ENCODE measurements at places on chromosomes 1 and 21.

DNA sequence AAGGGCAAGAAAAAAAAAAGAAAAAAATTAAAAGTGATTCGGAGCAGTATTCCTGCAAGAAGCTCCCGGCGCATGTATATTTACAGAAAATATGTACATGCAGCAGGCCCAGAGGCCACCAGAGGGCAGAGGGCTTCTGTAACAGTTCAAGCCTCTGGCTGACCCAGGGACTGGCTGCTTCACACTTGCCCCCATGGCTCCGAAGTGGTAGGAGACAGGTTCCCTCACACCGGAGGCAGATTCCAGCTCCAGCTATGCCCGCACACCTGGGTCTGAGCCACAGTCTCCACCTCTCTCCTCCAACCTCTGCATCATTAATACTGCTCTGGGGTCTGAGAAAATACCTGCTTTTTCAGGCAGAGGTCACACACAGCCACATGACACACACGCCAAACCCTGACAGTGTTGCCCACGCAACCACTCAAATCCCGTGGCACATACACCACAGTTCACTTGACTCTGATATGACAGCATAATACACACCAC, 2.2 kb upstream of the ARHGAP30 start:
- peak; percentile 49 for DNase-seq

GRCh38 chr1:225338545-225338944, 89.3 kb downstream of the LBR start:
- peak; percentile 10 for DNase-seq

- peak; percentile 93 for DNase-seq
Measured at GRCh38 chr1:59061876-59062275, 235.0 kb upstream of the FGGY start.

DNA sequence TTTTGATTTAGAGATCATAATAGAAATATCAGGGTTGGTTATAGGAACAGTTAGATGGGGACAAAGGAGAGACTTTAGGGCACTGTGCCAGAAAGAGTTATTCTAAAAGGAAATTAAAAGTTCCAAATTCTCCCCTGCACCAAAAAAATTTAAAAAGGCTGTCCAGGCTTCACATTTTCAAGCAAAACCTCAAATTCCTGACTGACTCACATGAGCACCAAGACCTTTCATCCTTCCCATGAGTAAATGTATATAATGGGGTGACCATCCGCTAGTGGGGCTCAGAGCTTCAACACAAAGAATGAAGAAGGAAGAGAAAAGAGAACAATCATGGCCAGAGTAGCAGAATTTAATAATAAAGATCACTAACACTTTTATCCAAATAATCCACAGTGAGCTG, 131.6 kb upstream of the MROH9 start:
- peak; percentile 48 for DNase-seq

DNA sequence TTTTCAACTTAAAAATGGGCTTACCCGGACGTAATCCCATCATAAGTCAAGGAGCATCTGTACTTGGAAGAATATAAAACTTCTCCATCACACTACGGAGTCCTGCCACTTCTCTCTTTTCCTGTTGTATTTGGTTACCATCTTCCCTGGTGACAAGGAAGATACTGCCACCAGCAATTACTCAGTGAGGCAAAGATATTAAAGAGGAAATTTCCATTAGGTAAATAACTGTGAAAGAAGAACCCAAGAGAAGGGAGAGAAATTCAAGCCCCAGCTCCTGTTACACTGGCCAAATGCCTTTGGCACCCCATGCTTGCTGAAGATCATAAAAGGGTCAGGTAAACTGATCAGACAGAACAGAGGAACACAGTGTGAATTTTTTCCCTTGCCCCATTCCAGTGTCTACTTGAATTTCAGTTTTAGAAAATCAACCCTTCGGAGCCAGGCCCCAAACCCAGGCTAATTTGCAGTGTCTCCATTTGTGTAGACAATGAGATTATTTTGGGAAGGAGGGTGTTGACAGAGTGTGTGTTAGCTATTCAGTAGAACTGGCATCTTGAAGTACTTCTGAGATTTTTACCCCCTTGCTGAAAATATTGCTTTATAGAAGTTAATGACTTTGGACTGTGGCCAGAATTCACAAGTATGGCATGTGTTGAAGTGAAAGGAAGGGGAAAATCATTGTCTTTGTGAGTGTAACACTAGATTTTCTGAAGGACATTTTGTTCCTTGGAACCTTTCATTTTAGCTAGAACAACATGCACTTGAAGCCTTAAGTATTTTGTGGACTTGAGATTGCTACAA, 167.1 kb downstream of the DHRS3 start:
- DNase-seq = no peak

DNA sequence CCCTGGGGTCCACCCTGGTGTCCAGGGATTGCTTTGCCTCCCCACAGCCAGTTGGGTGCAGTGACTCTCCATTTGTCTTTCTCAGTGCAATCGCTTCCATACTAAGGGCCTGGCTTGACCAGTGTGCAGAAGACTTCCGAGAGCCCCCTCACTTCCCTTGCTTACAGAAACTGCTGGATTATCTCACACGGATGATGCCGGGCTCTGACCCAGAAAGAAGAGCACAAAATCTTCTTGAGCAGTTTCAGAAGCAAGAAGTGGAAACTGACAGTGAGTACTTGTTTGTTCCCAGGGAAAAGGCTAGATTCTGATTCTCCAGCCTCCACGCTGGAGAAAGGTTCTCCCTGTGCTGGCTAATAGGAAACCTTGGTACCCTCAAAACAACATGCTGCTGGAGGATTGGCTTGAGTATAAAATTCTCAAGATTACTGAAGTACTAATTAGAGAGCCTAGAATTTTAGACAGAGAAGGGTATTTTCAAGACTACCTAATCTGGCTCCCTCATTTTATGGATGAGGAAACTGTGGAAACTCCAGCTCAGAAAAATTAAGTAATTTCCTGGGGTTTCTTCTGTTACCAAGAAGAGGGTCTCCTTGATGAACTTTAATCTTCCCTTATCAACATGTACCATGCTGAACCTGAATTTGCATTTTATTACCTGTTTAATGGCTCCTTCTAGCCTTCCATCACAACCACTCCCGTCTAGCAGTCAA, 75.8 kb downstream of the RGL1 start:
- no peak for DNase-seq

GRCh38 chr21:38954588-38955004, 148.9 kb downstream of the ETS2 start:
- no peak for DNase-seq

- peak; percentile 92 for DNase-seq
Measured at GRCh38 chr1:226664413-226665101, 74.5 kb downstream of the ITPKB start.

- DNase-seq = no peak
Measured at GRCh38 chr1:47751996-47752451, 245.2 kb downstream of the TRABD2B start.

GRCh38 chr1:12434174-12434573, 183.8 kb downstream of the DHRS3 start:
- peak; percentile 71 for DNase-seq

DNA sequence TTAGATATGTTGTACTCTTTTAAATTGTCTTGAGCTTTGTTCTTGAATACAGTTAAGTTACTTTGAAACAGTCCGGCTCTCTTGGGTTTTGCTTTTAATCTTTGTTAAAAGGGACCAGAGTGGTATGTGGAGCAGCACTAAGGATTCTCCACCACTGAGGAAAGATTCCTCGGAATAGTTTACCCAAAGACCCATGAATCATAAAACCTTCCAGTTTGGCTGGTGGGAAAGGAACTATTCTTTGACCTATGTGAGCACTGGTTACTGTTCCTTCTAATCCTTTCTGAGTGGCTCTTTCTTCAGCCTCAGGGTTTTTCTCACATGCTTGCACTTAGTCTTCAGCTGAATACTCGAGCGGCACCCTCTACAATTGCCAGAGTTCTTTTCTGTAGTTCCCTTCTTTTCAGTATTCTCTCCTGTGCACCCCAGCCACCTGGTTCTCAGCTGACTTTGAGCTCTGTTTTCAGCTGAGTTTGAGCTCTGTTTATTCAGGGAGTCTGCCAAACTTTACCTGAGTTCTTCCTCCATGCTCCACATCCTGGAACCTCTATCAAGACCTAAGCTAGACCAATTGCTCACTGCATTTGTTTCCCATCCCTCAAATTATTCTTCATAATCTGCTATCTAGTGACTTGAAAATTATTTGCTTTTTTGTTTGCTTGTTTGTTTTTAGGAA, 253.8 kb upstream of the PLXNA2 start:
- DNase-seq = no peak

DNA sequence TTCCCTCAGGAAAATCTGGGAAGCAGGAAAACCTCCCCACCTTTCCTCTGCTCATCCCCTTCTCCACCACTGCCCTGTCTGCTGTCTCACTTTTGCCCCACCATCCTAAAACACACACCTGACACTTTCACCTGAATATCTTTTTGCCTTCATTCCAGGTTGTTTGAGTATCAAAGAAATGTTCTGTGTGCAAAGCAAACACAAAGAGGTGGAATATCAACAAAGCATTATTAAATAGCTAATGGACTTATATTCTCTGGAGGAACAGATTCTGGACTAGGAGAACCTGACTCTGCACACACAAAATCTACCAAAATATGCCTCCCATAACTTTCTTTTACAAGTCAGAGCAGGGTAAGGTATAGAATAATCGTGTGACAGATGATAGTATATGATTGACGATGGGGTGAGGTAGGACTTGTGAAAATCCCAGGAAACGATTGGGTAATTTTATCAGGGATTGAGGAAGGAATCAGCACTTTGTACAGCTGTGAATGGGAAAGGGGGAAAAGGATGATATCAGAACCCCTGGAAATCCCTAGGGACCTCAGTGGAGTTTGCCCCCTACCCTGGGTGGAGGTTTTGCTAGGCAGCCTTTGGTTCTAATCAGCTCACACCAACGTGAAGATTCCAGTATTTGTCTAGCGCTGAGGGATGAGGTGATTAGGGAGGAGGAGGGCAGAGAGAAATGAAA, 87.7 kb downstream of the PROX1 start:
- no peak for DNase-seq

DNA sequence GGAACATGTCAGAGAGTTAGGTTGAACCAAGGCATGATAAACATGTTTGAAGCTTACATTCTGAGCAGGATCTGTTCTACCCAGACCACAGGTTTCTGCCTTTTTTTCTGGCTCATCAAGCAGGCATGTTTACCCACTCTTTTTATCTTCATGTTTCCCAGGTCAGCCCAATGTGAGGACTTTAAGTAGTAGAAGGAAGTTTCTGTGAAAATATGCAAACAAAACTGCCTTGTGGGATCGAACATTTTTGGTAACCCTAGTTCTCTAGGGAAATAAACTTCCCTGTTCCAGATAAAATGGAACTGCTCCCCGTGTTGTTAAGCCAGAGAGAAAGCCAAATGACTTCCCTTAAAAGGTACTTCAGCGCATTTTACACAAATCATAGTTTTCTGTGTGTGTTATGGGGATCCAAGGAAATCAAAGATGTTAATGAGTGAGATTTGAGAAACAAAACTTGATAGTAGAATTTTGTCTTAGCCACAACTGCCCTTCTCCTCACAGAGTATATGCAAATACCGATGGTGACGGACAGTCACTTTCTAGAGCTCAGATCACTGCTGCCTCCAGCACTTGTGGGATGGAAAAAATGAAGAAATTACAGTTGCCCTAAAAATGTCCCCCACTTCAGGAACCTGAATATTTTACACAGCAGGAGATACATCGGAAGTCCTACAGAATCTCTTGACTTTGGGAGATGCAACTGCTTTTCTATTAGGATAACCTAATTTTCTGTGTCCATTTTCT, 765 bp upstream of the HIPK1 start:
- no peak for DNase-seq

GRCh38 chr1:21320410-21321108, 30.3 kb upstream of the ECE1 start:
- no peak for DNase-seq

DNA sequence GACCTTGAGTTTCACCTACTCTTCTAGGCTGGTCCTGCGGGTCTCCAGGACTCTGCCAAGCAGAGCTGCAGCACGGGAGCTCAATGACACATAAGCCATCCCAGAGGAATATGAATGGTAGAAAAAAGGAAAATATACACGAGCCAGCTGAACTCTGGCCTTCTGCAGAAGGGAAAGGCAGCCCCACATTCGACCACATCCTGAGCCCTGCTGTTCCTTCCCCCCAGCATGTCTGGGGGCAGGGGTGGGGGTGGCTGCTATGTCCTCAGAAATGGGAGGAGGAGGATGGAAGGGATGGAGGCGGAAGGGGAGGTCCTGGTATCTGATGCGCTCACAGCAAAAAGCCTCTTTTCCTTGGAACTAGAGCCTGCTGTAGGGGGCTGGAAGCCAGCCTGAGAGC, 12.1 kb upstream of the KDF1 start:
- peak; percentile 47 for DNase-seq

DNA sequence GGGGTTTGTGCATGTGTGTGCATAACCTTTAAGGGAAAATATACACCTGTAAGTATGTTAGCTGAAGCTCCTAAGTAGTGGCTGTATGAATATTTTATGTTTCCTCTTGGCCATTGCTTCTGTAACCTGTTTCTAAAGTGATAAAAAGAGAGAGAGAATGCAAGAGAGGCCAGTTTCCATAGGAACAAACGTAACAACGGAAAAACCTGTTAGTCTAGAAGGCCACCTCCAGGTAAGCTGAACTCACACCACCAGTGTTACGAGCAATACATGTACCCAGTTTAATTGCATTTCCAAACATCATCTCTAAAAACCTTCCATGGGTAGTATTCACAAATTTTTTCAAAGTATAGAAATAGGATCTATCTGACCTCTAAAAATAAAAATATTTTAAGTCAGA, 63.1 kb downstream of the PLPPR4 start:
- DNase-seq = no peak

- DNase-seq = no peak
Measured at GRCh38 chr1:85189120-85189519, 11.7 kb downstream of the SYDE2 start.

- no peak for DNase-seq
Measured at GRCh38 chr1:233355841-233356704, 28.5 kb downstream of the MAP3K21 start.

DNA sequence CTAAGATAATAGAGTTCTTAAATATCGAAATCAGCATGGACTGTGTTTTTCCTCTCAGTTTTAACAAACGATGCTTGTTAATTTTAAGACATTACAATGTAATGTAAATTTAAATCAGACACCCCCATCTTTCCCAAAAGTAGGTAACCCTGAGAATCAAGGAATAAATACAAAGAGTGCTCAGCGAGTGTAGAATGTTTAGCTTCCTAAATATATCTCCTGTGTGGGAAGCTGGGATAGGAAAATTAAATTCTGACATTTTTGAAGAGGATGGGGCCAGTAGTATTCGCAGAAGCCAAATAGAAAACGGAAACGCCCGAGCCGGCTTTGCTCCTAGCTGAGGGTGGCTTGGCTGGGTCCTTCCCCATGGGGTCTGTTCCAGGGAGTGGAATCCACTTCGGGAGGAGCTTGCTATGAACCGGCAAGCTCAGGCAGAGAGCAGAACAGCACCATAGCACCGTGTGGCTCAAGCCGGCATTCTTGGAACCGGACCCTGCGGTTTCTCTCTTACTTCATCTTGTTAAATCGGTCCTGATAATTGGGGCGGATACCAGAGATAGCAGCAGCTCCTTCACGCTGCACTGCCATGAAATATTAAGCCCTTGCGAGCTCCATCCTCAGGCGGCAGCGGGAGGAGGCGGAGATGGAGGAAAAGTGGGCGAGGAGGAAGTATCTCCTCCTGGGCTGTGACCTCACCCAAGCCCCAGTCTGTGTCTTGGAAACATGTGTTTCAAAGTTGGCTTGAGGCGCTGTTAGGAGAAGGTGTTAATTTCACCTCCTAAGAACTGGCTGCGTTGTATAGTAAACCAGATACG, 24.9 kb downstream of the MAP3K7CL start:
- DNase-seq = peak; percentile 71
